ENCODE measurements at places on chromosomes 13 and 19.

DNA sequence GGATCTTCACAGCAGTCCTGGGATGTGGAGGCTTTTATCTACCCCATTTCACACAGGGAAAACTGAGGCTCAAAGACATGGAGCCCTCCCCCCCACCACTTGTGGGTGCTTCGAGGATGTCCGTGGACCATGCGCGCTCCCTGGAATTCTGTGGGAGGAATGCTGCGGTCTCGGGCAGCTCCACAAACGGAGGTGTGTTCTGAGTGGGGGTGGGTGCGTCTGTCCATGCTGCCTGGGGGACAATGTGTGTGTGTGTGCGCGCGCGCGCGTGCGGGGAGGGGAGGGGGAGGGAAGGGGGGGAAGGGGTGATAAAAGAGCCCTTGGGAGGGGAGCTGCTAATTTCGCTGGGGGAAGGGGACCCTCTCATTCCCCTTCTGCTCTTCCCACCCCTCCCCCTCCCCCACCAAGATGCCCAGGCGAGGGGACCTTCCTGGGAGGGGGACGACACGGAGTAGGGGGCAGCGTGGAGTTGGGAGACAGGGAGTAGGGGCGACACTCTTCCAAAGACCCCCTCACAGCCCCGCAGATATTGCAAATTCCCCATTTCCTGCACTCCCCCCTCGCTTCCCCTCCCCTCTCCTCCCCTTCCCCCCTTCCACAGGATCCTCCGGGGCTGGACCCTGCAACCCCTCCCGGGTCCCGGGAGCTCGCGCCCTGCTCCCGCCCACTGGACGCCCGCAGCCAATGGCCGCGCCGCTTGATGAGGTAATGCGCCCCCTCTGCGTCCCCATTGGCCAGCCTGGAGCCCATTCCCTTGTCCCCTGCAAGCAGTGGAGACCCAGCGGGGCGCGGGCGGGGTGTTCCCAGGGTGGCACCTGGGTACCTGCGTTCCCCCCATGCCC, 18.9 kb upstream of the ZNRF4 start:
- no peak for DNase-seq

DNA sequence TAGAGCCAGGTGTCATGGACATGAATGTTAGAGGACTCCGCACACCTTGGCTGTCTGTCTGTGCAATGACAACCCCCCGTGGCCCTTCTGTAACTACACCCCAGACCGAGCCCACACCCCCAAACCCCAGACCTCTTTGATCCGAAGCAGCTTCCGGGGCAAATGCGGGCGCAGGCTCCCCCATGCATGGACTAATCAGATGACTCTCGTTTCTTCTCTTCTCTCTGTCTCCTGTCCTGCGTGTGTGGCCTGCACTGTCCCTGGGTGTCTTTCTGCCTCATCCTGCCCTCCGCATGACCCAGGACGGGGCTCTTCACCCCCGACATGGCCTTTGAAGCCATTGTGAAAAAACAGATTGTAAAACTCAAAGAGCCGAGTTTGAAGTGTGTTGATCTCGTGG, 38.9 kb downstream of the TMED1 start:
- DNase-seq, result no peak

- DNase-seq, result no peak
Observed at GRCh38 chr19:17457616-17458015, 3.1 kb downstream of the NXNL1 start.

GRCh38 chr19:17254636-17255035, 8.9 kb upstream of the NR2F6 start:
- DNase-seq, result no peak

DNA sequence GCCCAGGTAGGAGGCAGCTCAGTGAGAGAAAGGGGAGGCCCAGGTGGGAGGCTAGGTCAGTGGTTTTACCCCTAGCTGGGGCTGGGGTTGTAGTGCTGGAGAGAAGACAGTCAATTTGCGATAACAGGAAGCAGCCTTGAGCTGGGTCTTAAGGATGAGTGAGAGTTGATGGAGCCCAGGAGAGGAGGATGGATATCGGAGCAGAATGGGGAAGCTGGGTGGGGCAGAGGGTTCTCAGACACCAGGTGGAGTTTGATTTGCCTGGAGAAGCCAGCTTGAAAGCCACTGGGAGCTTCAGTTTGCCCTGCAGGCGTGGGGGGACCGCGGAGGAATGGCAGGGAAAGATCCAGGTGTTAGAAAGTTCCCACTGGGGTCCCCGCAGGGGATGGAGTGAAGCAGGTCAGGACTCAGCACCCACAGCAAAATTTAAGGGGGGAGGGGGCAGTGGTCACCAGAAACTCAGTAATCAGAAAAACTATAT, 836 bp upstream of the CDC42EP5 start:
- no peak for DNase-seq

- DNase-seq, result no peak
Observed at GRCh38 chr19:12886969-12887747, at the start of gene KLF1. KLF1 (minus strand) TSS chr19:12887201; CDS start chr19:12887140, 61 bp downstream.

GRCh38 chr19:9912551-9913236, 23.6 kb downstream of the OLFM2 start:
- no peak for DNase-seq

Data from epithelial cell of proximal tubule (primary cell).